ENCODE measurements at places on chromosomes 12 and 14. TPM values are rescaled to one million over a fixed set of nuclear protein-coding genes. Genes with fewer than 3 reads are reported as not detected.
A peak's percentile ranks its signal among the peaks of the same experiment; 100 is the strongest.

DNA sequence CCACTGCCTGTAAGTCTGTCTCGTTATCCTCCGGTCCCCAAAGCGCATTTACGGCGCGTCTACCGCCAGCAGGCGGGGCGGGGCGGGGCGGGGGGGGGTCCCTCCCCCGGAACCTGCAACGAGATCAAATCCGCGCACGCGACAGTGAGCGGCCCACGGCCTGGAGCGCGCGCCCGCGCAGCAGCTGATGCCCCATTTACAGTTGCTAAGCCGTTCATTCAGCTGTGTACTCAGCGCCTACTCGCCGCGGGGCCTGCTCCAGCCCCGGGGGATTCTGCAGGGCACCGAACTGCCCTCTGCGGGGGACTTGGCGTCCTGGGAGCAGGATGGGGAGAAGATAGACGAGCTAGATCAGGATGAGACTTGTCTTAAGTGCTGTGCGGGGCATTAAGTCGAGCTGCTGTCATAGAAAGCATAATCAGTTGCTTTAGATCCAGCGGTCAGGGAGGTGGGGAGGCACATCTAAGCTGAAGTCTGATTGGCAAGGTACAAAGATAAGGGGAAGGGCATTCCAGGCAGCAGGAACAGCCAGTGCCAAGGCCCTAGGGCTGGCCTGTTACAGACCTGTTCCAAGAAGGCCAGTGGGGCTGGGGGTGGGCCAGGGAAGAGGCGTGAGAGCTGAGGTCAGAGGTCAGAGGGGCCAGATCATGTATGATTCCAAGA is 1.4 kb upstream of the CCDC85C start:
- peak; percentile 76 for DNase-seq
- peak overlapping the region; percentile 80 for H3K27ac ChIP-seq
- H3K4me1 ChIP-seq: peaks cover 41% of the 10 kb centered on the region
- H3K4me3 ChIP-seq: peak overlapping the region; percentile 87
- H3K36me3 ChIP-seq: no peaks in the 10 kb centered on the region

DNA sequence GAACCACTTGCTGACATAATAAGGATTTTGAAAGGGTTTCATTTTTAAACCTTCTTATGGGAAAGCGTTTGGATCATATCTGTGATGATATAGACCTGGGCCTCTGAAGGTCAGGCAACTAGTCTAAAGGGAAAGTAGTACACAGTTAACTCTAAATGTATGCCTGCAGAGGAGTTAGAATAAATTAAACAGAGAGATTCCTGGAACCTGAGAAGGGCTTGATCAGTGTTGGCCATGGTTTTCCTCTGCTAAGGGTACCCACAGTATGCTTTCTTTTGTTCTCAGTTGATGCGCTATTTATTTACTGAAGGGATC is 14.4 kb upstream of the POLR3B start:
- H3K27ac ChIP-seq: no peak overlapping the region
- no peaks in the 10 kb centered on the region for H3K27me3 ChIP-seq
- H3K4me1 ChIP-seq: no peaks in the 10 kb centered on the region
- no peak overlapping the region for H3K4me3 ChIP-seq

GRCh38 chr14:94119071-94119470 is 8.5 kb downstream of the IFI27 start:
- H3K27ac ChIP-seq: no peak overlapping the region
- H3K4me3 ChIP-seq: no peak overlapping the region
- H3K36me3 ChIP-seq: no peaks in the 10 kb centered on the region
- DNase-seq: no peak

DNA sequence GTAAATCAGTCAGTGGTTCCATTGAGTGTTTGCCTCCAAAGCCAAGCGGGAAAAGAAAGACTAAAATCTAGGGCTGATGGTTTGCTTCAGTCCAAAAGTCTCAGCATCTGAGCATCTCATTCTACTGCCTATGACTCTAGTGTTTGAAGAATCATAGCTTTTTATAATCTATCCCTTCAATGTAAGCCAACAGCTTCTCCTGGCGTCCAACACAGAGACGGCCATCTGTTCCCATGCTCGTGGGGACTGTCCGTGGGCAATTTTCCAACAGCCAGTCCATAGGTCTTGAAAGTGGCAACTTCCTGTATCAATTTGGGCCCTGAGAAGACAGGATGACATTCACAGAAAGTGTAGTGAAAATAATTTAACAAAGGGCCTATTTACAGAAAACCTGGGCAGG is 544.4 kb upstream of the TMEM132C start:
- no peak overlapping the region for H3K27ac ChIP-seq
- no peaks in the 10 kb centered on the region for H3K4me1 ChIP-seq
- DNase-seq: no peak
- no peak overlapping the region for H3K4me3 ChIP-seq

GRCh38 chr12:81798294-81798693 is 39.1 kb upstream of the PPFIA2 start:
- no peak overlapping the region for H3K4me3 ChIP-seq
- no peak for DNase-seq
- H3K4me1 ChIP-seq: peaks cover 3% of the 10 kb centered on the region
- no peak overlapping the region for H3K27ac ChIP-seq
- no peaks in the 10 kb centered on the region for H3K27me3 ChIP-seq

DNA sequence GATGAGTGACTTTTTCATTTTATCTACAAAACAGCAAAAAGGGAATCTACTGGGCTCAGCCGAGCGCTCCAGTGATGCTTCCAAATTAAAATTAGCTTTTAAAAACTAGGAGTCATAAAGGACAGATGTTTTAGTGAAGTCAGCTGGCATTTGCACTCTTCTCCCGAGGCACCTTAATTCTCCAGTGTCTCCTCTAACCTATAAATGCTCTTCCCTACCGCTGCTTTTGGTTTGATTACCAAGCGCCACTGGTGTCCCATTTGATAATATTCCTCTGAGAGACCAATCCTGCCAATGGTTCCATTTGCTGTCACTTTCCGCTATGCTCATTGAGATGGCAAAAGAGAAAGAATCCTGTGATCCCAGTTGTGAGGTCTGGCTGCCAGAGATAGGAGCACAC is 29.3 kb upstream of the PIWIL1 start:
- H3K4me1 ChIP-seq: no peaks in the 10 kb centered on the region
- no peak overlapping the region for H3K4me3 ChIP-seq
- H3K36me3 ChIP-seq: no peaks in the 10 kb centered on the region
- no peak for DNase-seq

DNA sequence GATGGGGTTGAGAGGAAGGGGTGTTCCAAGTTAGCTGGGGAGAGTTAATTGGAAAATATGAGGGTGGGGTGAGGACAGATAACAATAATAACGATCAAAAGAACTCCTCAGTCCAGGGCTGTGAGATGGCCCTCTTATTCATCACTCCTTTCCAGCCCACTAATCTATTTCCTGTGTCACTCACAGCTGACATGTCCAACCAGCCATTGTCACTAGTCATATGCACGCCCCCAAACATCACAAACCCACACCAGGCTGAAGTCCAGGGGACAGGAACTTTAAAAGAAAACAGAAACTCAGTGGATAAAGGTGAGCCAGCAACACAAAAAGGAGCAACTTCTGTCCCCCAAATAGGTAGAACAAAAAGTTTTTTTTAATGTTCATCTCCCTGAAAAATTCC is 911 bp downstream of the CALCOCO1 start:
- peaks cover 4% of the 10 kb centered on the region for H3K27me3 ChIP-seq
- peak overlapping the region; percentile 97 for H3K4me3 ChIP-seq
- H3K36me3 ChIP-seq: no peaks in the 10 kb centered on the region
- no peak for DNase-seq
- peaks cover 10% of the 10 kb centered on the region for H3K4me1 ChIP-seq

- no peaks in the 10 kb centered on the region for H3K4me1 ChIP-seq
- H3K36me3 ChIP-seq: no peaks in the 10 kb centered on the region
- no peak overlapping the region for H3K27ac ChIP-seq
- H3K4me3 ChIP-seq: no peak overlapping the region
Measured at GRCh38 chr14:104101086-104101621, 15.7 kb downstream of the ASPG start.

DNA sequence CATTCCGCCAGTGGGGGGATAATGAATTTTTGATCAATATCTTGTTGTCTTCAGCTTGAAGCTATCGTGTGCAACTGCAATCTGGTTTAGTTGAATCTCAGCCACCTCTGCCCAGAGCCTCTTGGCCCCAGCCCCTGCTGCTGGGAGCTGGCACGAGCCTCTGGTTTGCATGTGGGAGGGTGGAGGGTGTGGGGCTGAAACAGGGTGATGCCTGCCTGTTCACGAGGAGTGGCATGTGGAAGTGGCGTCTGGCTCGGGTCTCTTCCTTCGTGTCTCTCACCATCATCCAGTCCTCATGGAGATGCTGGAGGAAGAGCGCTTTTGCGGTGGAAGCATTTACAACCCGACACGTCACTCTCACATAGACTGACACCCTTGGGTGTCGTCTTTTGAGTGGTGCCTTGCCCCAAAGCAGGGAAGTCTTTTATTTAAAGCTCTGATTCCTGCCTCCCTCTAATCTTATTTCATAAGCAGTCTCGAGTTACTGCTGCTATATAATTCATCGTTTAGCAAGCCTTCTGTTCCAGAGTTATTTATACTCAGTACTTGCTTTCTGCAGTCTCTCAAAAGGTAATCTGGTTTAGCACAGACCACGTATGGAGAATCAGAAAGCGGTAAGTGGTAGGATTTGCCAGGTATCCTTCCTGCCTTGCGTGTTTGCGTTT is 64.5 kb downstream of the AACS start:
- H3K4me1 ChIP-seq: no peaks in the 10 kb centered on the region
- DNase-seq: no peak
- H3K4me3 ChIP-seq: no peak overlapping the region
- H3K27ac ChIP-seq: no peak overlapping the region

DNA sequence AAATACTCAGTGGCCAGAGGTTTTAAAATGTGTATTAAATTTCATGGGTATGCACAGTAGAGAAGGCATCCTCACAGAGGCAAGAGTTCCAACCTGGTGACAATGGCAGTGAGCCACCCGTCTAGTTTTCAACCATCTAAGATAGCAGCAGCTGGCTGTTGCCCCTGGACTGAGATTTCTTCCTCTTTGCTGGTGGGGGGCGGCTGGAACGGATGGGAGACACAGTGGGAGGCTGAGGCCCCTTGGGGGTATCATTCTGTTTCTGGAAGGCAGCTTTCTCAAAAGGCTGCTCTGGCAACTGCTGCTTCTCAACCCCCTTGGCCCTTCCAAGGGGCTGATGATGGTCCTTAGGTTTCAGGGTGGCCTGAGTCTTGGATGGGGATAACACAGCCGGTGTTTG is 1.0 kb upstream of the IFFO1 start:
- no peaks in the 10 kb centered on the region for H3K27me3 ChIP-seq
- H3K27ac ChIP-seq: no peak overlapping the region
- H3K36me3 ChIP-seq: no peaks in the 10 kb centered on the region

- no peak overlapping the region for H3K4me3 ChIP-seq
- DNase-seq: no peak
- H3K27ac ChIP-seq: no peak overlapping the region
- peaks cover 6% of the 10 kb centered on the region for H3K36me3 ChIP-seq
Measured at GRCh38 chr12:16046266-16046665, 135.1 kb downstream of the DERA start.

- H3K4me3 ChIP-seq: no peak overlapping the region
- DNase-seq: no peak
- no peaks in the 10 kb centered on the region for H3K36me3 ChIP-seq
- no peaks in the 10 kb centered on the region for H3K27me3 ChIP-seq
- no peaks in the 10 kb centered on the region for H3K4me1 ChIP-seq
Measured at GRCh38 chr14:62381311-62382070, 619.3 kb downstream of the SNAPC1 start.

DNA sequence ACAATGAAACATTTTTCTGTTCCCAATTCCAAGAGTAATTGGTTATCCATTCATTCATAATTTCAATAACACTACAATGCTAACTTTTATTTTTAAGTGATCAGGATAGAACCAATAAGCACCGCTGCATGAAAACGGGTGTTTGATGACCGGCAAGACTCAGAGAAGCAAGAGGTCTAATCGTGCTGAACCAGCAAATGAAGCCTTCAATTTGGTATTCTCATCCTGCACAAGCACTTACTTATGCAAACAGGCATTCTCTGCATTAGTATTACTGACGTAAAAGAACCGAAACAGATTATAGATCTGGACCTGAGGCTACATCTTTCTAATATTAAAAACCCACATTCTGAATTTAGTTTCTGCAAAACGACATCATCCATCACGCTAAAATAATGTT is 67.7 kb downstream of the RBM19 start:
- no peaks in the 10 kb centered on the region for H3K36me3 ChIP-seq
- peaks cover 25% of the 10 kb centered on the region for H3K4me1 ChIP-seq
- H3K27me3 ChIP-seq: no peaks in the 10 kb centered on the region
- no peak overlapping the region for H3K27ac ChIP-seq
- H3K4me3 ChIP-seq: no peak overlapping the region
- no peak for DNase-seq

DNA sequence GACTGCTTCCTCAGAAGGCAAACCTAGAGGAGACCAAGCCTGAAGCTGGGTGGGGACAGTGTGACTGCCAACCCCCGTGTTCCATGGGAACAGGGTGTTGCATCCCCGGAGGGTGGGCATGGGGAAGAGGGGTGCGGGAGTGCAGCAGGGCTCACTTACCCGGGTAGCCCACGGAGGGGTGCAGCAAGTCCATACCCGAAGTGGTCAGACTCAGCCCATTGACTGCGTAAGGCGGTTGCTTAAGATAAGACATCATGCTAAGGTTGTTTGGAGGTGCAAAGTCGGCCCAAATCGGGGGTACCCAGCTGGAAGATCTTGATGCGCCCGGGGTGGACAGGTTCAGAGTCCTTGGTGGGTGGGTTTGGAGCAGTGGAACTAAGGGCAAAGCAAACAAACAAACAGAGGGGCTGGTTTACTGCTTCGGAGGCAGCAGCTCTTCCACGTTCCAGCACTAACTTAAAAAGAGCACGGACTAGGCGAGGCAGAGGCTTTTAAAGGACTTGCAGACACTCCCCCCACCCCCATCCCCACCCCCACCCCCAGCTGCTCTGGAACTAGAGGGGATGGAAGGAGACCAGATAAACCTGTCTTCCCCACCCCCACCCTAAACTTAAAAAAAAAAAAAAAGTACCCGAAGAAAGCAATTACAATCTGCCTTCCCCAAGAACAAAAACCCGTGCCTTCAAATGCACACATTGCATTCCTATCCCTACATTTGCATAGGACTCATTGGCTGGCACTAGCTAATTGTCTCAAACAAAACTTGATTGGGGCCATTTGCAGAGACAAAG is 4.9 kb downstream of the OTX2 start:
- DNase-seq: peak; percentile 86
- peak overlapping the region; percentile 98 for H3K4me3 ChIP-seq
- H3K4me1 ChIP-seq: peaks cover 49% of the 10 kb centered on the region
- peaks cover 54% of the 10 kb centered on the region for H3K36me3 ChIP-seq
- no peaks in the 10 kb centered on the region for H3K27me3 ChIP-seq

- no peak overlapping the region for H3K4me3 ChIP-seq
- no peak overlapping the region for H3K27ac ChIP-seq
- no peak for DNase-seq
- no peaks in the 10 kb centered on the region for H3K27me3 ChIP-seq
- peaks cover 18% of the 10 kb centered on the region for H3K4me1 ChIP-seq
- no peaks in the 10 kb centered on the region for H3K36me3 ChIP-seq
Measured at GRCh38 chr14:55327179-55327578, 56.0 kb downstream of the FBXO34 start.

The C14orf39 gene
- total RNA-seq: 6.2 TPM

The CCND2 gene
- total RNA-seq: 103 TPM

The TAS2R43 gene
- total RNA-seq: 2.5 TPM

The CLEC6A gene
- total RNA-seq: not detected

The ZCRB1 gene
- 84.7 TPM for total RNA-seq

The KRT85 gene
- total RNA-seq: not detected

The ABCD2 gene
- total RNA-seq: 0.04 TPM

The KIF5A gene
- total RNA-seq: 7.9 TPM
